Right ventricle myocardium superior (tissue), 1 donor: ENCODE measurements at places on chromosomes 6 and 20.

- no peak for DNase-seq
These were observed 17.9 kb downstream of the TENT5A start for GRCh38 chr6:81734500-81735150.

DNA sequence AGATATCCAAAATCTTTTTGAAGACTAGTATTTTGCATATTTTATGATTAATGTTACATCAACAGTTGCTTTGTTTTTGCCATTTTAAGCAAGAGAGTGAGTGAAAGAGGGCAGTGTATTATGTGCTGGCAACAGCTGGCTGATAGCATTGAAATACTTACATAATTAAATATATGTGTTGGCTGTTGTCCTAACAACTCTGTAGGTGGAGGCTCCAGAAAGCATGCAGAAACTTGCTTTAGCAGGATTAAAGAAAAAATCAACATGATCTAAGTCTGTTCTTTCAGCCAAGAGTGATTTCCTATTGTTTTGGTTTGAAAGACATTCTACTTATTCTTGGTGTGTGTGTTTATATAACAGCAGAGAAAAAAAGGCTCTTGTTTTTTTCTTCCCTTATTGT lies 127.5 kb downstream of the CDKAL1 start:
- DNase-seq: no peak

GRCh38 chr6:10681795-10682194 lies 12.6 kb downstream of the C6orf52 start:
- no peak for DNase-seq

DNA sequence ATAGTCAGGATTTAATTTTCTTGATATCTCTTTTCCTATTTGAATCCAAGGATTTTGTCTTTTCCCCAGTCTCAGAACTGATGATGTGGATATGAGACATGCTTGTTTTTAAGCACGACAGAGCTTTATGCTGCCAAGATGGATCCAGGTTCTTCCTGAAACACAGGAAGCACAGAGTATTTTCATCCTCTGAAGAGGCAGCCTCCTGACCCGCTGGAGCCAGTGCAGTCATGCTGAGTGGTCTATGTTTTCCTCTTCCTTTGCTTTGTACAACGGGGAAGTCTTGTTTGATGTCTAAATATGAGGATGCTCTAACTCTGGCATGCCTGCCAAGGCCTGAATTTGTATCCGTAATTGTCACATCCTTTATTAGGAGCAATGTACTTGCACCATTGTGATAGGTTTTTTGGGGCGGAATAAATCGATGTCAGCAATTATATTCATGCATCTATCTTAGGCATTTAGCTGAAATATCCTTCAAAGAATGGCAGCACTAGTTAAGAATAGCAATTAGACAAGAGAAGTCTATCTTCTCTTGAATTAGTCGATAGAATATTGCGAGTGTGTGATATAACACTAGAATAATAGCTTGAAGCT lies 407.1 kb upstream of the JAG1 start:
- DNase-seq: no peak

- DNase-seq: no peak
These were observed 78.1 kb upstream of the MTHFD1L start for GRCh38 chr6:150787429-150787828.

DNA sequence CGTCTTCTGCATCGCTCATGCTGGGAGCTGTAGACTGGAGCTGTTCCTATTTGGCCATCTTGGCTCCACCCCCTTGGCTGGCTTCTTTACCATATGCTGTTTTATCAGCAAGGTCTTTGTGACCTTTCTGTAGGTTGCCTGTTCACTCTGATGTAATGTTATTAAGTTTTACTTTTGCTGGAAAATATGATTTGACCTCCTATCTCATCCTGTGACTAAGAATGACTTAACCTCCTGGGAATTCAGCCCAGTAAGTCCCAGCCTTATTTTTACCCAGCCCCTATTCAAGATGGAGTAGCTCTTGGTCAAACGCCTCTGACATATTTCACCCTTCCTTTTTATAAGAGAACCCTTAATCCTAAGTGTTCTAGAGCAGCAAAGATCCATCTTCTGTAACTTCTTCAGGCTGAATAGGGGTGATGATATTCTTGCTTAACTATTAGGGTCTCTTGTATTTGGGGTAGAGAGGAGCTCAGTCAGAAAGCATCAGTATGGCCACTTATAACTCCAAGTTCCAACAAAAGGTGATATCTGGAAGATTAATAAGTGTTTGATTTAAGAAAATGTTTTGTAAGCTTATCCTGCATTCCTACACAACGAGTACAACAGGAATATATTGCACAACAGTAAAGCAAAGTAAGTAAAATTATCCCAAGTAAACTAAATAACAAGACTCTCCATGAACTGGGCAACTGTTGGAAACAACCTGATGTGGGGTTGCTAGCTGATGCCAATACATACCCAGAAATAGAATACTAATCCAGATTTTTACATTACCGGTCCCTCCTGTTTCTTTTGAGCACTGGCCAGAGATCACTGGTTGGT lies 23.1 kb upstream of the HMGN3 start:
- DNase-seq: no peak

GRCh38 chr6:41813469-41813868 lies 26.0 kb downstream of the TOMM6 start:
- DNase-seq: no peak

GRCh38 chr6:81696524-81696923 lies 56.0 kb downstream of the TENT5A start:
- DNase-seq: no peak

DNA sequence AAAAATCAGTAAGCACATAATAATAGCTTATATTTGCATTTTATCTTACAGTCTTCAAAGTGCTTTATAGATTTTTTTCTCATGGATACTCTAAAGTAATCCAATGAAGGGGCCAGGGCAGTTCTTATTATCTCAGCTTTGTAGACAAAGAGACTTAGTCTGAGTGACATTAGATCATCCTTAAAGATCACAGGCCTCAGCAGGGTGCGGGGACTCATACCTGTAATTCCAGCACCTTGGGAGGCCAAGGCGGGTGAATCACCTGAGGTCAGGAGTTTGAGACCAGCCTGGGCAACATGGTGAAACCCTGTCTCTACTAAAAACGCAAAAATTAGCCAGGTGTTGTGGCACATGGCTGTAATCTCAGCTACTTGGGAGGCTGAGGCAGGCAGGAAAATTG lies 14.5 kb downstream of the FERMT1 start:
- no peak for DNase-seq
